Stimulated activated CD4-positive, alpha-beta T cell treated with anti-CD3 and anti-CD28 coated beads, Interleukin-1b, Interleukin-23, amount 100 ng/mL, for 1 hour (primary cell): ENCODE measurements at places on chromosomes 6 and 20.

DNA sequence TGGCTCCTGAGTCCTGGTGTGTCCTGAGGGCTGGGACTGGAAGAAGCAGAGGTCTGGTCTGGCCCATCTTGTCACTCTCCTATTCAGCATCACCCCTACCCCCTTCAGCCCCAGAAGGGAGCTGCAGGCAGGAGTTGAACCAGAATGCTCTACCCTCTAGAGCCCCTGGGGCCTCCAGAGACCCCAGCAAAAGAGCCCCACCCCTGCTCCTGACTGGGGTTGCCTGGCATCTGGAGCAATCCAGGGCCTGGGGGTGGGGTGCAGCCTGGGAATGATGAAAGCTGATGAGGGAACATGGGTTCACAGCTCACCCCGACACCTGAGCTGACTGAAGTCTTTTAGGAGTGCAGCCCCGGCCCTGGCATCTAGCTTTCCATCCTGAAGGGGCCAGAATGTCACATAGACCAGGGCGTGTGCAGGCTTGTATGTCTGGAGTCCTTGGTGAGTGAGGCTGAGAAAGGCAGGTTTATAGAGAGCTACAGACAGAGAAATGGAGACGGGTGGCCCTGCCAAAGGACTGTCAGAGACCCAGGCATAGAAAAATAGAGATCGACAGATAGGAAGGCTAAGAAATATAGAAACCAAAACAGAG lies 12.2 kb downstream of the FGD2 start:
- no peak for DNase-seq

- DNase-seq: no peak
Observed at GRCh38 chr6:161233986-161234661, 39.7 kb downstream of the AGPAT4 start.

DNA sequence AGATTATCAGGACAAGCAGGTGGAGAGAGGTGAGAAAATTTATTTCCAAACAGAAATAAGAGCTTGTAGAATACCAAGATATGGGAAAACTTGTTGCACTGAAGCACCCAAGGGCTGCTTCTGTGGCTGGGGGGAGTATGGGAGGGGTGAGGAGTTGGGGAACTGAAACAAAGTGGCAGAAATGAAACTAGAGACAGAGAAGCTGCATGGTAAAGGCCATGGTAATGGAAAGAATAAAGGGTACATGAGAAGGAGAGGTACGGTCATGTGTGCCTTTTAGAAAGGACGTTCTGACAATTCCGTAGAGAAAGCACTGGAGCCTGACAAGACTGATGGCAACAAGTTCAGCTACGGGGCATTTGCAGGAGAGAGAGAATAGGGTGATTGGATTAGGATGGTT lies 51.6 kb upstream of the RIN2 start:
- DNase-seq: no peak

DNA sequence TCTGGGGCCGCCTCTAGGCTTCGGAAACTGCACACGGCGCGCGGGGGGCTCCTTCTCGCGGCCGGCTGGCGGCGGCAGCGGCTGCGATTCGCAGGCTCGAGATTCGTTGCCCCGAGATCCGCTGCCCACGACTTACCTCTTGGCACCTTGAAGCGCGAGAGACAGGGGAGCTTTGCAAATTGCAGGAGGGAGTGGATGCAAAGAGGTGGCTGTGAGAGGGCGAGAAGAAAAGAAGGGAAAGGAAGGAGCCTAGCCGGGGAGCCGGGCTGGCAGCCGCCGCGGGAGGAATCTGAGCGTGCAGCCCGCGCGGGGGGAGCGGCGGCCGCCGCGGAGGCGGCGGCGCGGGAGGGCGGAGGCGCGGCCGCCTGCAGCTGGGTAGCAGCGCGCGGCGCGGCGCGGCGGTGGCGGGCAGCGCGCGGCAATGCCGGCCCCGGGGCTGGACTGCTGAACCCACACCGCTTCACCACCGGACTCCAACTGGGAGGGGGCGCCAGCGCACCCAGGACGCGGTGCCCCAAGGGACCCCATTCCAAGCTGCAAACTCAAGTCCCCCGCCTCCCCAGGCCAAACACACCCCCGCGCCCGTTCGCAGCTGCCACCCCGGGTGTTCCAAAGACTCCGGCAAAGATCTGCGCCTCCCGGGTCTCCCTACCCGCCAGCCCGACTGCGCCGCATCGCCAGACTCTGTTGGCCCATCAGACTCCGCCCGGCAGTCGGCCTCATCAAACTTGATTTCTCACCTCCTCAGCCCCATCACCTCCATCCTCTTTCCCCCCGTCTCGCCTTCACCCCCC lies 44.2 kb upstream of the SUPT3H start:
- no peak for DNase-seq

GRCh38 chr6:149967591-149967990 lies 3.8 kb downstream of the ULBP1 start:
- DNase-seq: no peak

DNA sequence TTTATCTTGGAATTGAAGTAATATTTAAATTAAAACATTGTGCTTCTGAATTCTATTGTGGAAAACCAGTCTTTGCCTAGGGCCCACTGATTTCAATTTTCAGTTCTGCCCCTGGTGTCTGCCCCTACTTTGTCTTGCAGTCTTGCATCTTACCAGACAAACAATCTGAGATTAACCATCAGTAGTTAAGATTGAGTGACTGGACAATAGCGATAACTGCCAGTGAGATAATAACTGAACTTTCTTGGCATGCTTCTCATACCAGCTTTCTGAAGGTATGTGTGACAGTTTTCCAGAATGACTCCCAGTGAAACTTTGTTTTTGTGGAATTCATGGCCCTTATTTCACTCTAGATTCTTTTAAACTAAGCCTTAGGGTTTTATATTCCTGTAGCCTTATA lies 53.5 kb downstream of the KCNQ5 start:
- DNase-seq: no peak

- no peak for DNase-seq
Observed at GRCh38 chr6:167697316-167697715, 129.4 kb upstream of the AFDN start.

GRCh38 chr20:42379385-42379784 lies 761.2 kb upstream of the CHD6 start:
- no peak for DNase-seq

GRCh38 chr20:37590938-37591490 lies 63.3 kb upstream of the BLCAP start:
- no peak for DNase-seq

DNA sequence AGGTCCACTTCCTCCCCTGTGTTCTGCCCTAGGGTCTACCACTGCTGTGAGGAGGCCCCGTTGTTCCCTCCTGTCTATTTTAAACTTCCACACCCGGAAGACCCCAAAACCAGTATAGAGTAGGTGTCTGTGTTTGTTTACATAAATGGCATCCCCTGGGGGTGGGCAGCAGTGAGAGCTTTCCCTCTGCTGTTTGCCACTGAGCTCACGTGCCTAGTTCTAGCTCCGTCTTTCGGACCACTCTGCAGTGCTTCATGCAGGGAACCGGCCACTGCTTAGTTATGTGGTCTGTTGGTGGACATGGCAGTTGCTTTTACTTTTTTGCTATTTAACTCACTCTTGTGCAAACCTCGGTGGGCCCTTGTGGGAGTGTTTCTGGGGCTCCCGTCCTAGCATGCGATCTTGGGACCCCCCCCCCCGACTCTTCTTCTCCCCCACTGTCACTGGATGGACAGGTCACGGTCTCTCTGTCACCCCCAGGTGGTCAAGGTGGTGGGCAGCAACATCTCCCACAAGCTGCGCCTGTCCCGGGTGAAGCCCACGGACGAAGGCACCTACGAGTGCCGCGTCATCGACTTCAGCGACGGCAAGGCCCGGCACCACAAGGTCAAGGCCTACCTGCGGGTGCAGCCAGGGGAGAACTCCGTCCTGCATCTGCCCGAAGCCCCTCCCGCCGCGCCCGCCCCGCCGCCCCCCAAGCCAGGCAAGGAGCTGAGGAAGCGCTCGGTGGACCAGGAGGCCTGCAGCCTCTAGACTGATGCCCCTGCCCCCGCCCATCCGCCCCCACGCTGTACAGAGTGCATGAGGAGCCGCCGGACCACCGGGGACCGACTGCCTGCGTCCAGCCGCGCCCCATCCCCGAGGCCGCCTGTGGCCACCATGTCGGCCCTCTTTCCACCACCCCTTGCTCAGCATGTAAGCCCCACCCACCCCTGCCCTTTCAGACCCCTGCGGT lies 40.9 kb downstream of the VSTM2L start:
- no peak for DNase-seq

DNA sequence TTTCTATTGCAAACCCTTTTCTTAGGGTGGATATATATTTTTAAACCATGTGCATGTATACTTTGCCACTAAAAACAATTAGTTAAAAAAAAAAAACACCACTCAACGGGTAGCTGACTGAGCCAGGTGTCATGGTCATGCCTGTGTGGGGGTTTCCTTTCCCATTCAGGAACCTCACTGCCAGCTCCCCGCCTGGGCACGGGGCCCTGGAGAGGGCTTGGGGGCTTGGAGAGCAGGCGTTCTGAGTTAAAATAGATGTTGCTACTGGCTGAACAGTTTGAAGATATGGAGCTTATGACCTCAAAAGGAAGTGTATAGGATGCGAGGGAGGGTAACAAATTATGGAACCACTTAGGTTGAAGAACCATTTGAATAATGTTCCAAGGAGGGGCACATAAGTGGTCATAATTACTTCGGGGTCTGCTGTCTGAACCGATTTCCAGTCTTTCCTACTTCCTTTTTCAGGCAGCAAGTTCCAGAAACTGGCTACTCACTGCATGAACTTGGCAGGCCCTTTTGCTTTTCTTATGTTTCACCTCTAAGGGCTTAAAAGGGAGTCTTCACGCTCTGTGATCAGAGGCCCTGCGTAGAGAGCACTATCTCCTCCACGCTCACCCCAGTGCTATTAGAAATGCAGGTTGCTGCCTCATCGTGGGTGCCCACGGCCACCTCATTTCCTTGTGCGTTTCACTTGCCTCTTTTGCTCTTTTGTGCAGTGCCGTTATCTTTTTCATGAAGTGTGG lies 9.9 kb downstream of the STX16 start:
- DNase-seq: peak; percentile 6

- DNase-seq: no peak
Observed at GRCh38 chr20:49521356-49521755, 38.9 kb upstream of the KCNB1 start.

- DNase-seq: no peak
Observed at GRCh38 chr6:47083586-47084047, 41.5 kb upstream of the ADGRF1 start.

GRCh38 chr6:11432091-11432490 lies 105.5 kb upstream of the TMEM170B start:
- DNase-seq: no peak

DNA sequence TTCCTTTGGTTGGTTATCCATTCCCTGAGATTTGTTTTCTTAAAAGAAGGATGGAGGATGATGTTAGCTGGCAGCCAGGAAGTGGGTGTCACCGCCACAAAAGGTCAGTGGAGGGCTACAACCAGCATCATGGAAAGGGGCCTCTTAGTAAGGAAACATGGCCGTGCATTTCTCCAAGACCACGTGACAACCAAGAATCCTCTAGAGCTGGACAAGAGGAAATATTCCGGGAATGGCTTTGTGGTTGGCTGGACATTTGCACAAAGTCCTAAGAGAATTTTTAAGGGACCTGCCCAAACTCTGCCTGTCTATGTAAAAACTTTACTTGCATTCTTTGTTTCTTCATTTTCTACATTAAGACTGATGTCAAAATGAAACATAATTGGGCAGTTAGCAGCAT lies 399.9 kb upstream of the MARCKS start:
- DNase-seq: no peak

GRCh38 chr6:12110523-12111362 lies 98.6 kb downstream of the HIVEP1 start:
- DNase-seq: no peak

- no peak for DNase-seq
Observed at GRCh38 chr6:149752600-149753373, 3.2 kb downstream of the PCMT1 start.

- DNase-seq: no peak
Observed at GRCh38 chr6:92892626-92893170, 526.7 kb downstream of the EPHA7 start.

DNA sequence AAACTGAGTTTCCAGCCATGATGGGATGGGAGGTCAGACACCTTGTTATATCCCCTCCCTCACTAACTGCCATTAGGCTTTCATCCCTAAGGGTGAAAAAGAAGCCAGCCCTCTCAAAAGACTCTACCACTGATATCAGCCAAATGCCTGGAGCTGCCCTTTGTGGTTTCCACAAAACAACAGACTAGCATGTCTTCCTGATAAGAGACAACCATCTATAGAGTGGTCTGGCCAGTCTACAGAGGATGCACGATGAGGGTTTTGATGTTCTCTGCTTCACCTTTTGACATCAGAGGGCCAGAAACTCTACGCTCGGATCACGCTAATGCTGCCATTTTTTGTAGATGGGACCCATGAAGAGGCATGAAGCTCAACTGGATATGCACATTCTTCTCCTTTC lies 61.7 kb upstream of the ARHGAP18 start:
- no peak for DNase-seq

GRCh38 chr20:11159728-11160127 lies 485.9 kb upstream of the JAG1 start:
- no peak for DNase-seq

DNA sequence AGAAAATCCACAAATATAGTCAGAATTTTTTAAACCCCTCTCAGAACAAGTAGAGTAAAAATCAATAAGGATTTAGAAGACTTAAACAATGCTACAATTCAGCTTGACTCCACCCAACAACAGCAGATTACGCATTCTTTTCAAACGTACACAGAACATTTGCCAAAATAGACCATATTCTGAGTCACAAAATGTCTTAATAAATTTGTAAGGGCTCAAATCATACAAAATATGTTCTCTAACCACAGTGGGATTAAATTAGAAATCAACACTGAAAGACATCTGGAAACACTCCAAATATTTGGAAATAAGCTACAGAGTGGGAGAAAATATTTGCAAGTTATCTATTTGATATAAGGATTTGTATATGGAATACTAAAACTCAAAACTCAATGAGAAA lies 164.2 kb upstream of the AKAP12 start:
- no peak for DNase-seq

- no peak for DNase-seq
Observed at GRCh38 chr6:37777272-37777834, 42.2 kb upstream of the ZFAND3 start.

GRCh38 chr20:23614163-23614562 lies 8.4 kb upstream of the CST9 start:
- DNase-seq: no peak

- no peak for DNase-seq
Observed at GRCh38 chr6:54191461-54191860, 80.2 kb downstream of the MLIP start.

- no peak for DNase-seq
Observed at GRCh38 chr20:12411246-12411940, 493.7 kb downstream of the BTBD3 start.

- DNase-seq: no peak
Observed at GRCh38 chr6:6248651-6249050, 71.8 kb downstream of the F13A1 start.

GRCh38 chr20:43827940-43828562 lies 86.6 kb upstream of the TOX2 start:
- DNase-seq: no peak

DNA sequence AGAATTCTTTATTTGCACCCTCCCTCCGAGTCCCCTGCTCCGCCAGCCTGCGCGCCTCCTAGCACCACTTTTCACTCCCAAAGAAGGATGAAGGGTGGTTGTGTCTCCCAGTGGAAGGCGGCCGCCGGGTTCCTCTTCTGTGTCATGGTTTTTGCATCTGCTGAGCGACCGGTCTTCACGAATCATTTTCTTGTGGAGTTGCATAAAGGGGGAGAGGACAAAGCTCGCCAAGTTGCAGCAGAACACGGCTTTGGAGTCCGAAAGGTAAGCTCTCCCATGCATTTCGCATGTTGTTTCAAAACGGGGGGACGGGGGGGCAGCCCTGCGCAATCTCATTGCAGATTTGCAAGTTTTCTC lies 357 bp downstream of the PCSK2 start:
- DNase-seq: no peak

GRCh38 chr20:47305667-47306066 lies 50.8 kb downstream of the ZMYND8 start:
- DNase-seq: no peak
